ENCODE measurements at places on chromosomes 2 and 18.

DNA sequence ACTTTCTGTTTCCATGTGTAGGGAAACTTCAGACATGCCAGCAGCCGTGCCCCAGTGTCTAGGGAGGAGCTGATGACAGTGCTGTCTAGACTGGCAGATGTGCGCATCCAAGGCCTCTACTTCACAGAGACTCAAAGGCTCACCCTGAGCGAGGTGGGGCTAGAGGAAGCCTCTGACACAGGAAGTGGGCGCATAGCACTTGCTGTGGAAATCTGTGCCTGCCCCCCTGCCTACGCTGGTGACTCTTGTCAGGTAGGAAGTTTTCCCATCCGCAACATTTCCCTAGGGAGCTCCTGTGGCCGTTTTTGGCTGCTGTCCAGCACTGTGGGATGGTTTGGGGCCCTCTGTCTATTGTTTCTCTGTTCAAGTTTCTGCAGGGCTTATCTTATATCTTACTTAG lies 143.1 kb upstream of the TTC39C start:
- peak; percentile 12 for DNase-seq

GRCh38 chr2:18214936-18215335 lies 336.5 kb downstream of the KCNS3 start:
- no peak for DNase-seq

GRCh38 chr2:28053597-28053996 lies 163.1 kb downstream of the BABAM2 start:
- DNase-seq: no peak

DNA sequence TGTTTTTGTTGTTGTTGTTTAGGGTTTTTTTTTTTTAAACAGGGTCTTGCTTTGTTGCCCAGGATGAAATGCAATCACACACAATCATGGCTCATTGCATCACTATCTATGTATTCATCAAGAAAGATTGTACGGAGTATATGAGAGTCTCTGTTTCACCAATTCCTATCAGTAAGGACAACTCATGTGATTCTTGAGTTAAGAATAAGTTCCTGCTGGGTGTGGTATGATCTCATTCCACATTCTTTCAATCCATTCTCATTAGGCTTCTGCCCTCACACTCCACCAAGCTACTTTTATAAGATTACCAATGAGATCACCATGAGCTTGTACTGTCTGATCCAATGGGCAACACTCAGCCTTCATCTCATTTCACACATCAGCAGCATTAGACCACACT lies 9.1 kb upstream of the AP1S3 start:
- DNase-seq: no peak

GRCh38 chr2:237012577-237013267 lies 73.0 kb upstream of the COPS8 start:
- DNase-seq: no peak

- no peak for DNase-seq
Observed at GRCh38 chr2:138601458-138602165, 100.0 kb downstream of the SPOPL start.

- no peak for DNase-seq
Observed at GRCh38 chr2:31764169-31764568, 183.4 kb upstream of the SRD5A2 start.

GRCh38 chr18:48676346-48676745 lies 137.5 kb downstream of the CTIF start:
- DNase-seq: no peak

- no peak for DNase-seq
Observed at GRCh38 chr18:77157312-77157711, 24.7 kb upstream of the MBP start.

DNA sequence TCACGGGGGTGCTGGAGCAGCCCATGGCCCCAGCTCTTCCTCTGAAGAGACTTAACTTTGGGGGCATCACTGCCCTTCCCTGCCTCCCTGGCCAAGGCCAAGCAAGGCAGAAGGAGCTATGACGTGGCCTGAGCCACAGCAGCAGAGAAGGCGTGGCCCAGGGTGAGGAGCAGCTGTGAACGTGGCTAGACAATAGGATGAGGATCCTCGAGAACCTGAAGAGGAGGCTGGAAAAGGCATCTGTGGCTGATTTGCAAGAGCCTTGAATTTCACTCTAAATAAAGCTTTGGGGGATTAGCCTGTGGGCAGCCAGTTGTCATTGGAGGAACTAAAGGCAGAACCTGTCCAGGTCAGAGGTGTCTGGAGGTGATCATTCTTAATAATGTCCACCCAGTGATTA lies 652.9 kb upstream of the ID2 start:
- DNase-seq: no peak

DNA sequence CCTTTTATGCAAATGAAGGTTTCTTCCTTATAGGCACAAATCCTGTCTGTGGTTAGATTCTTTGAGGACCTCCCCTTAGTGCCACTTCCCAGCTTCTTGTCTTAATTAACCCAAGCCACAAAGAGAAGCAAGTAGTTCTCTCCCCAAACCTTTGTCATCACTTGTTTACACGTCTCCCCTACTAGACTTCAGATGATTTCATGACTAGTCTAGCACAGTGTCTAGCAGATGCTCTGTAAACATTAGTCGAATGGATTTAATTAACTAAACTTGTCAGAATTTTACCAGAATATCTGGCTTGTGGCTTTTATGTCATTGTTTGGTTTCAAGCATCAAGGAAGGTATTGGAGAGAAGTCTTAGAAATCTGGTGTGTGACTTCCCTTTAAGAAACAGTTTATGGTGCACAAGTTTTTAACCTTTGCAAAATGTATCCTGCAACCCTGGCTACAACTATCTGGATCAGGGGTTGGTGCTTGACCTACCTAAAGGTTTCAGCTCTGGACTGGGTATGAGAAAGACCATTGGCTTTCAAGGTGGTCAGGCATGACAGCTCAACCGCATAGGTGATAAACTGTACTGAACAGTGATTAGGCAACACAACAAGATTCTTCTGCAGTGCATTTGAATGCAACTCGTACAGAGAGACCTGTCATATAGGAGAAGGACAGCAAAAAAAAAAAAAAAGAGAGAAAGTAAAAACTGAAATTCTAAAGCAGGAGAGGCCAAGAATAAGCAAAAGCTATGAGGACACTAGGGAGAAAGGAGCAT lies 93.2 kb upstream of the CCDC150 start:
- no peak for DNase-seq

- no peak for DNase-seq
Observed at GRCh38 chr2:61769093-61769675, 84.7 kb downstream of the FAM161A start.

DNA sequence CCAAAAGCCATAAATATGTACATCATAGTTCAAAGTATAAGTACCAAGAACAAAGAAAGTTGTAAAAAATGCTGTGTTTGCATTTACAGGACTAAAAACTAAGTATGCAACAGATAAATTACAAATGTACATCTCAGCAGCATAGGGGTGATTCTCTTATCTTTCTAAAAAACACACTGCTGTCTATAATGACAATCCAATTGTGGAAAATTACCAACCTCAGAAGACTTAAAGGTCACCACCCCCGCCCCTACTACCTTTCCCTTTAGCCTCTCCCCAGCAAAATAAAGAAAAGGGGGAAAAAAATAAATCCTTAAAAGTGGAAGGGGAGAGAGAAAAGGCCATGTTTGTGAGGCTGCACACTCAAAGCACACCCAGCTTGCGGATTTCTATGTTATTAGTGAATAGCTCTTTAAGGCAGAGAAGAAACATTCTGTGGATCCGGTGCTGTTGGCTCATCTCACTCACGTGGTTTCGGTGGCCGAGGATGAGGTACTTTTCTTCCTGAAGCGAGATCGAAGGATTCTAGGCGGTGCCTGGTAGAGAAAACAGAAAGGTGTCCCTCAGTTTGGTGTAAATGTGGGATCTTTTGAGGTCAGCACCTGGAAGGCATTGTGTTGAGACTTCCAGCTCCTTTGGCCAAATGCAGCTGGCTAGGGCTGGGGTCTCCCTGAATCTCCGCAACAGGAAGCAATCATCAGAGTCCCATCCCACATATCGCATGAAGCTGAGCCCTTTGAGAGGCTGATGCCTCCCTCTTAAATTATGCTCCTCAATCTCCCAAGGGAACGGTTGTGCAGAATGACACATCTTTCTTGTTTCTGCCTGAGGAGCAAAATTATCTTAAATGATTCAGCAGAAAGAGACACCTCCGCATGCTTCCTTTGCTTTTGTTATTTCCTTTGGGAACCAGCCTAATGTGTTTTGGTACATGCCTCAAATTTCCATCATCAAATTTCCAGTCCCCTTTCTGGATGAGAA lies 17.6 kb downstream of the MRPL35 start:
- no peak for DNase-seq

DNA sequence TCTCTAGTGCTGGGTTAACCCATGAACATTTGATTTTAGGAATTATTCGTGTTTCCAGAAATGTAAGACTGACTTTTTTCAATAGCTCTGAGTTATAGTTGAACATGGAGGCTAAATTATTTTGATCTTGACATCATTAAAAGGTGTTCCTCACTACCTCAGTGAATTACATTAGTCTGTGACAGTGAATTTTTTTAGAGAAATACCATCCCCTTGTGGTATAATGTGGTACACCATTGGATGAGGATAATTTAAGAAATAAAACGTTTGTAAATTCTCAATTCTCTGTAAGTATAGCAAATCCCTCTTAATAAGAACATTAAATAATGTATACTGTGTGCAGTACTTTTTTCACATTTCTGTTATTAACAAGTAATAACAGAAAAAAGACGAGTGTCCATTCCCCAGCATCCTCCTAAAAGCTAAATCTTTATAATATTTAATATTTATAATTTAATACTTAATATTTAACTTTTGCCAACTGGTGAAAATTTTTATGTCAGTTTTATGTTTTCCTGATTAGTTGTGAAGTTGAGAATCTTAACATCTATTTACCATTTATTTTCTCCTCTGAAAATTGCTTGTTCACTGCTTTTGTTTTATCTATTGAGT lies 70.3 kb upstream of the CWC22 start:
- no peak for DNase-seq

DNA sequence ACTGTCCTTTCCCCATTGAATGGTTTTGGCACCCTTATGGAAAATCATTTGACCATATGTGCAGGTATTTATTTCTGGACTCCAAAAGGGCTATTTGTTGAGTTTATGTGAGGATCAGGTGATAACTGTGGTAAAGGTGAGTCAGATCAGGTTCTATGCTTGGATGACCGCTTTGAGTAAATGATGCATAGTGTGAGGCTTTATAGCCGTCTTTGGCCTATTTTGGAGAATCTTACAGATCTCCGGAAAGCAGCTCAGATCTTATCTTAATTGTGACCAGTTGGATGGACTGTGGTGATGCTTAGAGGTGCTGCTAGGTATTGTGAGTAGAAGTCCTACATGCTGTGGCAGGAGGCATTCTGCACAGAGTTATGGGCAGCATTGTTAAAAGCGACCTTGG lies 126.2 kb downstream of the METTL8 start:
- DNase-seq: no peak

- no peak for DNase-seq
Observed at GRCh38 chr2:188032786-188033185, 258.9 kb upstream of the GULP1 start.

DNA sequence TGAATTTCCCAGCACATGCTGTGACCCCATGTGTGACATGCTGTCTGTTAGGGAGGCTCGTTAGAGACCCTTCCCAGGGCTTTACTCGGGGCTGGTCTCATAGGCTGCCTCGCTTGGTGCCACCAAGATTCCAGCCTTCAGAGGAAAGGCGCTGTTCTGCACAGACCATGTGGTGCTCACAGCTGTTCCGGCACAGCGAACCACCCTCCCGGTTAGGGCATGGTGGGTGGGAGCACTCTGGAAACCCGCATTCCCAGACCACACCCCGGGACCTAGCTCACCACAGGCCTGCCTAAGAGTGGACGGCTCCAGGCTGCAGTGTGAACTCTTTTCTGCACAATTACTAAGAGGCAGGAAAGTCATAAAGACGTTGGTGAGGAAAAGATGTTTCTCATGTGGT lies 112.0 kb downstream of the MBP start:
- no peak for DNase-seq

- DNase-seq: no peak
Observed at GRCh38 chr2:96191937-96192670, 16.5 kb downstream of the STARD7 start.

DNA sequence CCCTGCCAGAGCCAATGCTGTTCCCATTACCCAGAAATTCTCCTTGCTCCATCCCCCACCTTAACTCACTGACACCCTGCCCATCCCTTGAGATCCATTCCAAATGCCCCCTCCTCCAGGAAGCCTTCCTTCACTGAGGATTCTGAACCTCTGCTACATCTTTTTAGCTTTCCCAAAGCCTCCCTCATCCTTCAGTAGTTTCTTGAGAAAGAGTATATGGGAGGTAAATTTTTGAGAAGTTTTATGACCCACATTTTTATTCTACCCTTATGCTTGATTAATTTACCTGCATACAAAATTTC lies 93.1 kb downstream of the INHBB start:
- no peak for DNase-seq

GRCh38 chr2:169397697-169398096 lies 35.4 kb upstream of the LRP2 start:
- DNase-seq: no peak

GRCh38 chr2:163353551-163353950 lies 382.3 kb downstream of the FIGN start:
- DNase-seq: no peak

DNA sequence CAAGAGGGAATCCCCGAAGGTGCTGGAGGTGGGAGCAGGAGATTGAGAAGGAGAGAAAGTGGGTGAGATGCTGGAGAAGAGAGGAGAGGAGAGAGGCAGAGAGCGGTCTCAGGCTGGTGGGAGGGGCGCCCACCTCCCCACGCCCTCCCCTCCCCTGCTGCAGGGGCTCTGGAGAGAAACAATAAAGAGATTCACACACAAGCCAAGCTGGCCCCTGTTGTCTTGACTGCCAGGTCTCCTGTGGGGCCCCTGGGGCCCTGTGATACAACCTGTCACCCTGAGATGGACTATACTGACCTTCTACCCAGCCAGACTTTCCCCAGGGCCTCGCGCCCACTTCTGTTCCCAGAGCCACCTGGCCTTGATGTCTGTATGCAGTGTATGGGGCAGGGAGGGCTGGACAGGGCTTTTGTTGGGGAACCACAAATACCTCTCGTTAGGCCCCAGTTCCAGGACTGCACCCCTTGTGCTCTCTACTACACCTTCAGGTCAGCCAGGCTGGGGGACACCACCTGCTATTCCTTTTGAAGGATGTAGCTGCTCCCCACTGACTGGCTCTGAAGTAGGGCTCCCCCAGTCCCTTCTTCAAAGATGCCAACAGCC lies 8.0 kb upstream of the SPEG start:
- no peak for DNase-seq

DNA sequence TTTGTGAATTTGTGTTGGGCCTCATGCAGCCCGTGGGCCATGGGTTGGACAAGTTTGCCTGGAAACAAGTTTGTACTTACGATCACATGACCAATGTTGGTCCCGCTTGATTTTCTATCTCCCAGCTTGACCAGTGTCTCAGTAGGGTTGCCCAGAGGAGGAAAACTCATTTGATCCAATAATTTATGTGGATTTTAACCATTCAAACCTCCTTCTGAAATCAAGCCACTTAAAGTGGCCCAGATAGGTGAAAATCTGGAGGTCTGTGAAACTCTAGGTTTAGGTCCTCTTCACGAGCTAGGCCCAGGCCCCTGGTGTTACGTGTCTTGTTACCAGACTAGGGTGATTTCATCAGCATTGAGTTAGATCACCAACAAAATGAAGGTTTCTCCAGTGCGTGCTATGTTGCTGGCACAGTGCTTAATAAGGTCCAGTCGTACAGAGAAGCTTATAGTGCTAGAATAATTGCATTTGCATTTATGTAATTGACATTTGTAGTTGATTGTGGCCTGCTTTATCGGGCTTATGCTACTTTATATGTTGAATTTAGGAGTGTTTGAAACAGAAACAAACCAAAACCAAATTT lies 4.4 kb downstream of the ACTR2 start:
- no peak for DNase-seq

GRCh38 chr2:241161646-241162281 lies 11.5 kb downstream of the PPP1R7 start:
- DNase-seq: no peak

GRCh38 chr2:195364015-195364965 lies 292.7 kb upstream of the SLC39A10 start:
- no peak for DNase-seq

All from activated CD4-positive, CD25-positive, alpha-beta regulatory T cell treated with anti-CD3 and anti-CD28 coated beads, Interleukin-2, amount 50 U/mL, for 16 hours (primary cell).